ENCODE measurements at places on chromosomes 5 and 9.

DNA sequence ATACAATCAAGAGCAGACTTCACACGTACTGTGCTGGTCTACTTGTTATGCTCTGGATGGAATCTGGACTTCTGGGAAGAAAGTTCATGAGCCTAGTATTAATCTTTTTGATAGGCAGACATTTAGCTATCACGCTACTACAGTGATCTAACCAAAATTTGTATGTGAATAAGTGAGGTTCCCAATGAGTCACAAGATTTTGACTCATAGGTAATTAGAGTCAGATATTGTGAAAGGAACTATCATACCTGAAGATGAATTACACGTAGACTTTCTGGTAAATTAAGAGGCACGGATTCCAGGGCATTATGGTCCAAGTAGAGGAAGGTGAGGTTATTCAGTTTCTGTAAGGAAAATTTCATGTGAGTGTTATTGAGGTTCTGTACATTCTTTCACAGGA, 18.4 kb downstream of the OGN start:
- DNase-seq: no peak

DNA sequence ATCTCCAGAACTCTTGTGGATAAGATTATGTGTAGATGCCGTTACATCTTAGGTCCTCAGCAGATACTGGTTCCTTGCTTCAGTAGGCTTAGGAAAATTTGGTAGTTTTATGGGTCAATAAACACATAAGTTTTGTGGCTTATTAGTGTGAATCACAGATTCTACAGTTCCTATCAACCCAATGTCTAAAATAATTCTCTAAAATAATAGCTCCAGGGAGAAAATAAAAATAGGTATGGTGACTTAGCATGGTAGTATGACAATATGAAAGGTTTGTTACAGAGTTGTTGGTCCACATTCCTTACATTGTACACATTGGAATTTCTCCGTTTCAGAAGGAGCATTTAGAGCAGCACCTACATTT, 91.7 kb downstream of the AOPEP start:
- no peak for DNase-seq

GRCh38 chr9:9747787-9748186, 865.0 kb downstream of the PTPRD start:
- peak; percentile 50 for DNase-seq

GRCh38 chr9:73531658-73532057, 380.0 kb downstream of the ANXA1 start:
- no peak for DNase-seq

GRCh38 chr5:151889614-151890013, 35.0 kb downstream of the GLRA1 start:
- no peak for DNase-seq

- DNase-seq: no peak
Observed at GRCh38 chr5:108946008-108946407, 198.3 kb downstream of the FER start.

- no peak for DNase-seq
Observed at GRCh38 chr9:132762896-132763295, 92.6 kb downstream of the GTF3C4 start.

DNA sequence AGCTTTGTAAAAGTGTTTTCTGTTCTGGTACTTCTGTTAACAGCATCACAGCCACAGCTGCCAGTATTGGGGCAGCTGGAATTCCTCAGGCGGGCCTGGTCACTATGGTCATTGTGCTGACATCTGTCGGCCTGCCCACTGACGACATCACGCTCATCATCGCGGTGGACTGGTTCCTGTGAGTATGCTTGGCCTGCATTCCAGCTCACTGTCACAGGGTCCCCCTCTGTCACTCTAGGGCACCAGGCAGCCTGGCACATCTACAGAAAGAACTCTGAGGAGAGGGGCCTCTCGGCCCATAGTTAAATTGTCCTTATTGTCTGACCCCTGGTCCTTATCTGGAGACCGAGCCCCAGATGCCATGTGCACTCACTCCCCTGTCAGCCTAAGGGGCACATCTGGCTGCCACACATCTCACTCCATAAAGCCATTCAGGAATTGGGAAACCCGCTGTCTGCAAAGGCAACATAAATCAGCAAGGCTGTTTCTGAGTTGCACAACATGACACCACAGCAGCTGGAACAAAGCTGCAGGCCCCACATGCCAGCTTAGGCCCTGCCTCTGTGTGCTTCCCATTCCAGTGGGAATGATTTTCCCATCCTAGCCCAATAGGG, 77.5 kb downstream of the SLC1A3 start:
- no peak for DNase-seq

- no peak for DNase-seq
Observed at GRCh38 chr5:96790961-96791504, 16.7 kb downstream of the ERAP1 start.

DNA sequence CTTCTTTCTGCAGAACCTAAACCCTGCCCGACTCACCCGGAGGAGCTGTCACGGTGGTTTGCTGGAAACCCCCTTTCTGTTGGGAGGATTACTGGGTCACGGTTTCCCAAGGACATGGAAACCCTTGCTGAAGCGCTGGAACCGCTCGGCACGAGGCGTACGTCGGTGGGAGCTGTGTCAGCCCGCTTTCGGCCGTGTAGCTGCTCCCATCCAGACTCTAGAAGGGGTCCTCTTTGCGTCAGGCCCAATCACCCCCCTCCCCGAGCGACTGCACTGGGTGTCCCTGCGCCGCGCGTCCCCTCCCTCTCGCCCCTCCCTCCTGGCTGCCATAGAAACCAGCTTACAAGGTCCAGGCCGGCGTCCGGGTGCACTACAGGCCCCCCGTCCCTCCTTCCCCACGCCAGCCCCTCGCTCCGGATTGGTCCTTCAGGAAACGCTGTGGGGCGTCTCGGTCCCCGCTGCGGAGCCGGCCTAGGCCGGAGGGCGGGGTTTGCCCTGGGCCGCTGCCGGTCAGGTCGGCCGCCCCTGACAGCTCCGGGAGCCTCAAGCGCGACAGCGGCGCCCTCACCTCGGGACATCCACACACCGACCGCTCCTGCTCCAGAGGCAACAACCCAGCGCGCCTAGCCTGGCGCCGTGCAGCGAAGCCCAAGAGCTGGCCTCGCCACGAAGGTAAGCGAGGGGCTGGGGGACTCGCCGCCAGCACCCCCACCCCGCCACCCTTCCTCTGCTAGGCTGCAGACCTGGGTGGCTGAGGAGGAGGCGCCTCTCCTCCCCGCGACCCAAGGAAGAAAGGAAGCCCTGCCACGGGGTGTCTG, at the start of gene NIM1K:
NIM1K (plus strand) TSS at position 486 of the 818 bp plus-strand sequence. CDS start 53,551 bp downstream, outside the sequence.
- peak; percentile 71 for DNase-seq

- peak; percentile 29 for DNase-seq
Observed at GRCh38 chr9:133604214-133604613, 5.0 kb downstream of the FAM163B start.

DNA sequence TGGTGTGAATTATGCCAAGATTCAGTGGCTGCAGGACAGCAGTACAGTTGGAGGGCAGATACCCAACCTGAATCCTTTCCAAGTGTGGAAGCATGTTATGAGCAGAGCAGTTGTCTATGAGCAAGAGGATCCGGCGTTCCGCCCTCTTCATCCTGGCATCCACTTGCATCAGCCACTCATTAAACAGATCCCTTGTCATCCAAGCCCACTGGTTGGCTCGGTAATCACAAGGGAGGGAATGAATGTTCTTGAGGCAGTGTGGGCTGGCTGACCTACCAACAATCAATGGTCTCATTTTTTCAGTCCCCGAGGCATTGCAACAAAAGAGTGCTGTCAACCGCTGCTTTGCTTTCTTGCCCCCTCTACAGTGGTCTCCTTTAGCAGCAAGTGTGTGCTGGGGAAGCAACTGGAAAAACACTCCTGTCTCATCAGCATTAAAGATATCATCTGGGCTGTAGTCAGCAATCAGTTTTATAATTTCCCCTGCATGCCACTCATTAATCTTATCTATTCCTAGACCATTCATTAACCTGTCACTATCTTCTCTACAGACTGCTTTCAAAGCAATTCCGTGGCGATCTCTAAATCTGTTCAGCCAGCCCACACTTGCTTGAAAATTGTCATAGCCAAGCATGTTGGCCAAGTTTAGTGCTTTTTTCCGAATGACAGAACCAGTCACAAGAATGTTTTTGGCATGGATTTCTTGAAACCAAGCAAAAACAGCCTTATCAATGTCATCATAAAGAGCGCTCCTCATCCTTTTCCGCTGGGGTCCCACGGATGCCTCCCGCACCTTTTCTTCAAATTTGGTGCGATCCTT, 4.9 kb downstream of the TIGD6 start:
- DNase-seq: no peak

DNA sequence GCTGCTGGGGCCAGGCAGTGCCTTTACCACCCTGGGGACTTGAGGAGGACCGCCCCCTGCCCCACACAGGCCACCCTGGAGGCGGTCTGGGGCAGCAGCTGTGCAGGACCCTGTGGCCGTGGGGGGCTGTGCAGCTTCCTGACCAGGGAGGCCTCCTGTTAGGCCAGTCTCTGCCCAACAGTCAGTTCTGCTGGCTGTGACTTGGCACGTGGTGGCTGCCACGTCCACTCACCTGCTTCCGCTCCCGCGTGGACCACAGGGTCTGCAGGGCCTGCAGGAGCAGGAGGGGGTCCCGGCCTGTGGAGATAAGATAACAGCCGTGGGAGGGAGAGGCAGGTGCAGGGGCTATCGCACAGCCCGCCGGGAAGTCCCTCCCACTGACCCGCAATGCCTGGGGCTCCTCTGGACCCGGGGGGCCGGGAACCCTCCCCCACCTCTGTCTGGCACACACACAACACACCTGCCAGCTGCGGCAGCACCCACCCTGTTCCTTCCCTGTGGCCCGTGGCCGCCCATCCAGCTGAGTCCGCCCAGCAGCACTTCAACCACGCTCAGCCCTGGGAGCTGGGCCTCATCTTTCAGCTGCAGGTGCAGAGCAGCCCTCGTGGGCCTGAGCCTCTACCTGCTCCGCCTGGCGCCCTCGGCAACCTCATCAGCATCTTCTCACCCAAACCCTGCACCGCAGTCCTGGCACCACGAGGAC, 39.7 kb downstream of the EXD3 start:
- peak; percentile 31 for DNase-seq

DNA sequence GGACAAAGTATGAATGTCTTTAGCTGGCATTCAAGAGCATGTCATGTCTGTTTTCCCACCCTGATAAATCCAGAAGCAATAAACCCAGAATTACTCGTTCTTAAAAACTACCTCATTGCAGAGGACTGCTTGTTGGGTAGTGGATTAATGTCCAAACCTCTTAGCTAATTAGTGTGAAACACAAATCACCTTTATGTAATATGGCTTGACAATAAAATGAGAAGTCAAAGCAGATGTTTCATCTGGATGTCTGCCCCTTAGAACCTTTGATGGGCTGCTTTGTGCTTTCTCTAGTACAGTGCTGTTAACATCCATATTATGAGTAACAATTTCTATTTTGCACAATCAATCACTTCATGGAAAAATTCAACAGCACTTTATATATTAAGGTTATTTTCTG, 149.1 kb upstream of the TUT7 start:
- DNase-seq: no peak

DNA sequence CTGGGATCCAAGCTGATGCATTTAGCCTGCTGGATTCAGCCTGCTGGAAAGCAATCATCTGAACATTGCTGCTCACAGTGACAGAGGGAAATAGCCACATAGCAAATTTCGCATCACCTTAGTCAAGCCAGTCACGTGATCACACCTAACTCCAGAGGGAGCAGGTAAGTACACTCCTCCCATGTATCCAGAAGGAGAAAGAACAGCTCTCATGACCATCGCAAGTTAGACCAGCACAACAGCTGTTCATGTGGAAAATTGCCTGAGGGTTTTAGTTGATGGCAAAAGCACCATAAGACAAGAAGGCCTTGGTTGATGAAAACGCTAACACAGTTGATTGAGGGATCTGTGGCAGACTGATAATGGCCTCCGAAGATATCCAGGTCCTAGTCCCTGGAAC, 34.2 kb upstream of the MYO10 start:
- no peak for DNase-seq

- peak; percentile 22 for DNase-seq
Observed at GRCh38 chr9:112366591-112366990, 13.3 kb upstream of the HSDL2 start.

- no peak for DNase-seq
Observed at GRCh38 chr5:36537724-36538123, 68.7 kb upstream of the SLC1A3 start.

DNA sequence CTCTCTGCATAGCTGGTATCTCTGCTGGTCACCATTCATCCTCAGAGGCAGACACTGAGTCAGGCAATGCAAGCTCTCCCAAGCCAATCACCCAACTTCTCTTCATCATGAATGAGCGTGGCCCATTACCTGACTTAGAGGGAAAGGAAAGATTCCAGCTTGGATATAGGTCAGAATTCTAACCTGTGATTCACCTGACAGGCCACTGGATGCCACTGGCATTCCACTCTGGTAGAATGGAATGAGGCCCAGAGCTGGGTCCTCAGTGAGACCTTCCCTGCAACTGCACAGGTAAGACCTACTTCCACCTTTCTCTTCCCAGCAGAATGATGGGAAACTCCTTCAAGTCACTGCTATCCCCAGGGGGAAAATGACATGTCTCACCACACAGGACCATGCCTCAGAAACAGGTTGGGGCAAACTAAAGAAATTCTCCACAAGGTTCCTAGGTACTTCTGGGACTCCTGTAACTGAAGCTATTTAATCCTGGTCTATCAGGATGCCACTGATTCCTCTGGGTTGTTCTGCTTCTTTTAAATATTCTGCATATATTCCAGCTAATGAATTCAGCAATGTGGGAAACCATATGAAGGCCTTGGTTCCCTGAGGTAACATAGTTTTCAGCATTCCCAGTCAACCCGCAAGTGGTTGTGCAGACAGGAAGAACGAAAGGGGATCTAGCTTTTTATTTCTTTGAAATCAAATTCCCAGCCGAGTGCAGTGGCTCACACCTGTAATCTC, 62.0 kb downstream of the SUSD1 start:
- DNase-seq: peak; percentile 74

GRCh38 chr5:22496666-22497065, 356.5 kb downstream of the CDH12 start:
- DNase-seq: no peak

DNA sequence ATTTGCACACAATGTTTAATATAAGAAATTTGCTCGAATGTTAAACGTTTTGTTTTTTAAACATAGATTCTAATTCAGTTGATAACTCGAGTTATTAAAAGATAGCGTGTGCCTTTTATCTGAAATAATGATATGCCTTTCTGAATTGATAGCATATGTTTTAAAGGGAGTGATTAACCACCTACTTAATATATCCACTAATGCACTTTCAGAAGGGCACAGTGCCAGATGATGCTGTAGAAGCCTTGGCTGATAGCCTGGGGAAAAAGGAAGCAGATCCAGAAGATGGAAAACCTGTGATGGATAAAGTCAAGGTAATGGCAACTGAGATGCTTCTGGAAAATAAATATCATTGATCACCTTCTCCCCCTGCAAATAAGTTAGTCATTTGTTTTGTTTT, 53.9 kb downstream of the ERAP1 start:
- no peak for DNase-seq

GRCh38 chr5:130957151-130957550, 207.9 kb downstream of the HINT1 start:
- no peak for DNase-seq

- no peak for DNase-seq
Observed at GRCh38 chr5:58504766-58505165, 13.5 kb downstream of the GAPT start.

GRCh38 chr5:9713356-9713755, 83.2 kb upstream of the TAS2R1 start:
- no peak for DNase-seq

GRCh38 chr5:55650386-55650785, 61.7 kb downstream of the SLC38A9 start:
- no peak for DNase-seq

- DNase-seq: no peak
Observed at GRCh38 chr9:123723135-123723875, 206.6 kb downstream of the DENND1A start.

All from DMS53 (cell line).